ENCODE measurements at places on chromosomes 1 and 21. TPM values are rescaled to one million over a fixed set of nuclear protein-coding genes. Genes with fewer than 3 reads are reported as not detected.

Gene SELL
- polyA plus RNA-seq, result 2.2 TPM

Gene AKIRIN1
- polyA plus RNA-seq, result 39.1 TPM

Gene ACOT7
- 36.8 TPM for polyA plus RNA-seq

Gene ELF3
- 120 TPM for polyA plus RNA-seq

Gene NUDT4B
- 4.4 TPM for polyA plus RNA-seq

Gene LCE3D
- polyA plus RNA-seq, result not detected

Gene HOOK1
- 0.63 TPM for polyA plus RNA-seq

Gene SFT2D2
- 5.9 TPM for polyA plus RNA-seq

Gene SLC5A9
- 0.27 TPM for polyA plus RNA-seq

Gene PHTF1
- polyA plus RNA-seq, result 8.3 TPM

Gene ATP8B2
- 45.4 TPM for polyA plus RNA-seq

Gene DMRTA2
- polyA plus RNA-seq, result not detected

Gene IL12RB2
- 0.32 TPM for polyA plus RNA-seq

Gene CRYZ
- polyA plus RNA-seq, result 27.3 TPM

Gene OR2L8
- not detected for polyA plus RNA-seq

Gene TNFRSF4
- polyA plus RNA-seq, result 2.2 TPM

Gene SYCP1
- polyA plus RNA-seq, result not detected

Gene RNU11
- not detected for polyA plus RNA-seq

Gene TMEM9
- polyA plus RNA-seq, result 91.9 TPM

Gene ARID1A
- 31.8 TPM for polyA plus RNA-seq

Gene FAM110D
- polyA plus RNA-seq, result 7.4 TPM

Gene OR2T34
- not detected for polyA plus RNA-seq

Gene KRTAP7-1
- not detected for polyA plus RNA-seq

Gene BACE2
- 51.1 TPM for polyA plus RNA-seq

Gene MFAP2
- polyA plus RNA-seq, result 20.3 TPM

Gene KIF26B
- 0.62 TPM for polyA plus RNA-seq

Gene KIF21B
- polyA plus RNA-seq, result 1.0 TPM

Gene MYBPH
- polyA plus RNA-seq, result not detected

Gene AQP10
- polyA plus RNA-seq, result 0.05 TPM

Gene RIPPLY3
- 0.48 TPM for polyA plus RNA-seq

Gene PARP1
- polyA plus RNA-seq, result 60.7 TPM

Gene CYP2J2
- 4.1 TPM for polyA plus RNA-seq

Gene KRTAP10-9
- not detected for polyA plus RNA-seq

Gene NEGR1
- 38.2 TPM for polyA plus RNA-seq

Gene GBP6
- polyA plus RNA-seq, result not detected

Gene PDZK1
- polyA plus RNA-seq, result 0.18 TPM

Gene SLC9C2
- polyA plus RNA-seq, result not detected

Gene CD52
- polyA plus RNA-seq, result 17.0 TPM

Gene GJA8
- polyA plus RNA-seq, result not detected

Gene MIXL1
- polyA plus RNA-seq, result 0.05 TPM

Gene CFAP126
- polyA plus RNA-seq, result not detected

All from urinary bladder (tissue), 4 donors.